ENCODE measurements at places on chromosomes 2 and 18.

GRCh38 chr2:30752811-30753210, 54.4 kb downstream of the CAPN13 start:
- no peak for DNase-seq

GRCh38 chr2:192729369-192729768, 534.6 kb upstream of the TMEFF2 start:
- no peak for DNase-seq

DNA sequence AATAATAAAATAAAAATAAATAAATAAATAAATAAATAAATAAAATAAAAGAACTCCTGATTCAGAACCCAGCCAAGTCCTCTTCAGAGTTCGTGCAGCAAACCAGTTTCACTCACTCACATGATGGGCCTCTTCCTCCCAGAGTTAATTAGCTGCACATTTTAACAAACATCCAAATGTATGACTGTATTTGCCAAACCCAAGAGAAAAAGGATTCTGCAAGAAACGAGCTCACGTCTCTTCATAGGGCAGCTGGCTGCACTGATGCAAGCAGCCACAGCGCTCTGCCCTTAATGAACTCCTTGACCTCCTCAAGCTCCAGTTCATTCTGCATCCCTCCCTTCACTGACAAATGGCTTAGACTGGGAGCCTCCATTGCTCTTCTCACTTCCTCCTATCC, 55.1 kb downstream of the MREG start:
- DNase-seq, result no peak

DNA sequence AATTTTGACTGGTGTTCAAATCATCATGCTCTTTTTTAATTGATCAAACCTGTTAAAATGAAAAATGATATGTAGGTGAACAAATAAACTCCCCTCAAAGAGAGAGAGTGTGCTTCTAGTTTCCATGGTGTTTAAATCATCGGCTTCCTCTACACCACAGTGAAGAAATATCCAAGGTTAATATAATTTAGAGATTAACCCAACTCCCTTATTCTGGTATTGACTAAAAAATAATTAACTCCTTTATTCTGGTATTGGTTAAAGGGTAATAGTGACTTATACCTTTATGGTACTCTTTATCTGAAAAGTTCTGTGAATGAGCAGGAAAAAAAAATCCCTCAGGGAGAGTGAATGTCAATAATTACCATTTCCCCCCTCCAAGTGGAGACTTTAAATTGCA, 93.1 kb downstream of the SPATS2L start:
- DNase-seq, result no peak

DNA sequence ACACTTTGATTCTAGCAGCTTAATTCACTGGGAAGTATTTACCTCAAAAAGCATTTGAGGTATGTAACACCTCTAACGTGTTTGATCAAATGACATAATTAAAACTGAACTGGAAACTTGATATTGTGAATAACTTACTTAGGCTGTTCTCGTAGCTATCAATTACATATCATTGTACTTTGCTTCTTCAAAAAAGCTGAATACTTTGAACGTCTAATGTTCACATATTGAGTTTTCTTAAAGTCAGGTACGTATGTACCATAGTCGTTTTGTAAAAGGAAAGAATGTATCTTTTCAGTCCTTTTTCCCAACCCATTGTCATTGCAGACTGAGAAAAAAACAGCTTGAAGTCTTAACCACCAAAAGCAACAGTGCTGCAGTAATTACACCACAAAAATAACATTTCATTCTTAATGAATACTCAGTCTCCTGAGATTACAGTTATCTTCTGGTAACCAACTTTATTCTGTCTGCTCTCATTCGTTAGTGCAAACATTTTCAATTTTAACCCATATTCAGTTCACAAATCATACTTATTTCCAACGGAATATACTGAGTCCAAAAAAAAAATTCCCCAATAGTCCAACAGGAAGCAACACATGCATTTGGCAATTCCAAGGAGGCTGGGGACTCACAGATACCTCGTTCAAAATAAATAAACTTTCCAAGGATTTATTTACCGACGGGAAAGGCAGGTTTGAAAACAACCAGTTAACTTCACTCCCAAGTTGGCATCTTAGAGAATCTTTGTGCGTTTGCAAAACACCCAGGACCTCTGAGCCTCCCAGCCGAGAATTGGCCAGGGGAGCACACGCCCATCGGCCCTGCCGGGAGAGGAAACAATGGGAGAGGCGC, 1.1 kb downstream of the CHN1 start:
- DNase-seq, result no peak

GRCh38 chr2:122681626-122682025, 926.2 kb downstream of the TSN start:
- DNase-seq, result no peak

DNA sequence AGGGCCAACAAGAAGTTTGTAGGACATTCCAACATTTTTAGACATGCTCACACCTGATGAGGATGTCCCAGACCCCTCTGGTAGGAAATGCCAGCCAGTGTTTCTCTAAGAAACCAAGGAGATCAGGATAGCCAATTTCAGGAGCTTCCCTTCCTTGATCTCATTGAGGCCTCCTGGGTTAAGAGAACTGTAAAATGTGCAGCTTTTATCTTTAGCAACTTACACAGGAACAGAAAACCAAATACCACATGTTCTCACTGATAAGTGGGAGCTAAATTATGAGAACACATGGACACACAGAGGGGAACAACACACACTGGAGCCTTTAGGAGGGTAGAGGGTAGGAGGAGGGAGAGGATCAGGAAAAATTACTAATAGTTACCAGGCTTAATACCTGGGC, 99.6 kb upstream of the MAP2 start:
- DNase-seq, result no peak

GRCh38 chr18:34342960-34343359, 118.2 kb upstream of the NOL4 start:
- no peak for DNase-seq

DNA sequence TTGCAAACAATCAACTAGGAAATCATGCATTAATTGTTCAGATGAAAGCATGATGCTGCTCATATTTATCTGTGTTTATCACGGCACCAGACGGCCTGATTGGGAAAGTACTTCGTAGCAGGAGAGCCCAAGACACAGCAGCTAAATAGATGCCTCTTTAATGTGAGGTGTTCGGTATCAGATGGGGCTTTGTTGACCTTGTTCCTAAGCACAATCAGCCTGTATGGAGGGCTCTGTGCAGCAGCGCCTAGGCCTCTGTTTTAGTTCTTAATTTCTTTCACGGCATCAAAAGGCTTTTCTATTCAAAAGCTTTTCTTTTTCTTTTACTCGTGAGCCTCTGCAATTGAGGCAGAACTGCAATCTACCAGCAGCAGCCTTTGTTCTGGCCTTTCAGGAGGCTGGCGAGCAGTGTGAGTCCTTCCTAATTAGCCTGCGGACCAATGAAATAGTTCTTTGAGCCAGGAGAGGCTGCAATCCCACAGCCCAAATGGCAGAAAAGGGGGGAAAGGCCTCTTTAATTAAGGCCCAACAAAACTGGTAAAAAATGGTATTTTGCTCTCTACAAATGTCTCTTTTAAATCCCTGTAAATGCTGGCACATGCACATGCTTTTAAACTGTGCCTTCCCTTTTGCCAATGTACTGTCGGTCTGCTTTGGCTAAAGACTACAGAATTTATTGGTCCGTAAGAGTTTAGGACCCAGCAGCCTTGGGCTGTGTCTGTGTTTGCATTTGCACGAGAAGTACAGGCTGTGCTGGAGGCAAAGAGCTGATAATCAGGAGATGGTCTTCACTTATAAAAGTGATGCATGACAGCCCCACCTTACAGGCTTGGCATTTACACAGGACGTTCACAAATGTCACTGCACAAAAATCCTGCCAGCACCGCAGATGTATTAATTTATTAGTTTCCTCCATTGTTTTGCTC, 159.6 kb downstream of the RND3 start:
- no peak for DNase-seq
